Activated gamma-delta T cell (primary cell): ENCODE measurements at places on chromosomes 5 and 9.

- DNase-seq: no peak
These were observed 45.9 kb upstream of the GABRP start for GRCh38 chr5:170737591-170737990.

DNA sequence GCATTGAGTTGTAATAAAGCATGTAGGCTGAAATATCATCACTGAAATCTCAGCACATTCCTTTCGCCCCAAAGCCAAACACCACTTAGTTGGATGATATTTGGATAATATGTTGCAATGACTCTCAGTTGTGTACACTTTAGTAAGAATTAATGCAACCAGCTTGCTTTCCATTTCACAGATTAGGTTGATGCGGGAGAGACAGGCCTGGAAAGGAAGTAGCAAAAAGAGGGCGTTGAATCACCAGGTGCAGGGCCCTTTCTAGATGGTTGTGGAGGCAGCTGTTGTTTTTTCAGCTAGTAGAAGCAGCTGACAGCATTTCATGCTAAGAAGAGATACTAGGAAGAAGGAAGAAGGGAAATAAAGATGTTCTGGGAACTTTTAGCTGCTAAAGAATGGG is 30.9 kb downstream of the DMRT3 start:
- no peak for DNase-seq

DNA sequence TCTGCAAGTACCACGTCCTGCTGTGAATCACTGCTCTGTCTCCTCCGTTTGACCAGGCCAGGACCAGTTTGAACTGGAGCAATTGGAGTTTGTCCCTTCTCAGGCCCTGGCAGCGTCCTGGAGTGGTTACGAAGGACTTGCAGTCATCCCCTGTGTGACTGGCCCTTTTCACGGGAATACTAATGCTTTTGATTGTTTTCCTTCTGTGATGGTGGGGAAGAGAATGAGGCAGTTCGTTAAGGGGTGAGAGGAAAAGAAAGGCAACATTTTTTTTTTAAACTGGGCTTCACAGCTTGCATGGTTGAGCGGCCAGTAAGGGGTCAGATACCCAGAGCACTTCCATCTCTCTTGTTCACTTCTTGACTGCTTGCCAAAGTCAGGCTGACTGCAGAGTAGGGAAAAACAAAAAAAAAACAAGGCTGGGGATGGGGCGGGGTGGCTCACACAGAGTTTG is 153.5 kb upstream of the STK32A start:
- DNase-seq: no peak

DNA sequence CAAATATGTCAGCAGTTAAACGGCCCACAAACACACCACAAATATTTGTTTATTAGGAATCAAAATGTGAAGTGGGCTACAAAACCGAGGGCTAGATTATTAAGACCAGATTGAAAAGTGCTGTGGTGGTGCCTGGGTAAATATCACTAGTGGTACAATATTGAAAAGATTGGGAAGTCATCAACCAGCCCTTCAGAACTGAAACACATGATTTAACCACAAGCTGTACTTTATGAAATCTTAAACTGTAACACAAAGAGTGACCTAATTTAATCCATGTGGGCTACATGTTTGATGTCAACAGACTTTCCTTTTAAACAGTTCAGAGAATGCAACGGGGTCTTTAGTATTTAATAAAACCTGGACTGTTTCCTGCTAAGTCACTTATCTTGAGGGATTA is 182.3 kb downstream of the SPATA31D1 start:
- no peak for DNase-seq

- DNase-seq: no peak
These were observed 2.4 kb upstream of the TERT start for GRCh38 chr5:1297243-1297642.

DNA sequence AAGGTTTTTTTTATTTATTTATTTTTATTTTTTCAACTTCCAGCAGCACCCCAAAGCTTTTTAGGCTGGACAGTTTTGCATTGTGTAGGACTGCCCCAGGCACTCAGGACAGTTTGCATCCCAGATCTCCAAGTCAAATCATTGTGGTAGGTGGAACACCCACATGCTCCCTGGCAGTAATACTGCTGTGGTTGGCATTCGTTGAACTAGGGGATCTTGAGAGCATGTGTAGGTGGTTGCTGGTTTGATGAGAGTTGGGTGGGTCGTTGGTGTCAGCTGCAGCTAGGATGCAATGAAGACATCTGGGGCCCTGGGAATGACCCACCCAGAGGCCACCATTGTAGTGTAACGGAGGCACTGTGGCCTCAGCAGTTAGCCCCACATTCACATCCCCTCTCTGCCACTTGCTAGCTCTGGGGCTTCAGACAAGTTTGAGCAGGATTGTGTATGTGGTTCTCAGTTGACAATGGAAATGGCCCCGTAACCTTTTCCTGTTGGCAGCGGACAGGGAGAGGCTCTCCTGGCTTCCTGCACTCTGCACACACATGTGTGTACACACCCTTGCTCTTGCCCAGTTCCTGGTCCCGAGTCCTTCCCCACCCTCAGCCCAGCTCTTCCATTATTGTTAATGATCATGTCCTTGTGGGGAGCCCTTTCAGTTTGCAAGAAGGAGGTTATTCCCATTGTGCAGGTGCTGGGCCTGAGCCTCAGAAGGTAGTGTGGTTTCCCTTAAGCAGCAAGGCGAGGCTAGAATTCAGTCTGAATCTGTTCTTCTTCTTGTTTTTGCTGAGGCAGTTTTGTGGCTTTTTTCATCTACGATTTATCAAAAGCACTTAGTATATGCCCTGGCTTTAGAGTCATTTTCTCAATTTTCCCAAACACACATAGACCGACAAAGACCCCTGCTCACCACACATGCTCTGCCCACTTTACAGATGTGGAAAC is 46.5 kb downstream of the PPARGC1B start:
- no peak for DNase-seq

- no peak for DNase-seq
These were observed 210.1 kb downstream of the TRIM32 start for GRCh38 chr9:116897201-116897600.

- no peak for DNase-seq
These were observed 356.9 kb downstream of the SLIT3 start for GRCh38 chr5:168944004-168944403.

- no peak for DNase-seq
These were observed 433.8 kb upstream of the CDH9 start for GRCh38 chr5:27472000-27472763.

- no peak for DNase-seq
These were observed 24.2 kb downstream of the P4HA2 start for GRCh38 chr5:132203464-132203818.

GRCh38 chr5:28226407-28226806 is 1188.0 kb upstream of the CDH9 start:
- no peak for DNase-seq

- DNase-seq: no peak
These were observed 340.4 kb upstream of the RGMB start for GRCh38 chr5:98433022-98433421.

DNA sequence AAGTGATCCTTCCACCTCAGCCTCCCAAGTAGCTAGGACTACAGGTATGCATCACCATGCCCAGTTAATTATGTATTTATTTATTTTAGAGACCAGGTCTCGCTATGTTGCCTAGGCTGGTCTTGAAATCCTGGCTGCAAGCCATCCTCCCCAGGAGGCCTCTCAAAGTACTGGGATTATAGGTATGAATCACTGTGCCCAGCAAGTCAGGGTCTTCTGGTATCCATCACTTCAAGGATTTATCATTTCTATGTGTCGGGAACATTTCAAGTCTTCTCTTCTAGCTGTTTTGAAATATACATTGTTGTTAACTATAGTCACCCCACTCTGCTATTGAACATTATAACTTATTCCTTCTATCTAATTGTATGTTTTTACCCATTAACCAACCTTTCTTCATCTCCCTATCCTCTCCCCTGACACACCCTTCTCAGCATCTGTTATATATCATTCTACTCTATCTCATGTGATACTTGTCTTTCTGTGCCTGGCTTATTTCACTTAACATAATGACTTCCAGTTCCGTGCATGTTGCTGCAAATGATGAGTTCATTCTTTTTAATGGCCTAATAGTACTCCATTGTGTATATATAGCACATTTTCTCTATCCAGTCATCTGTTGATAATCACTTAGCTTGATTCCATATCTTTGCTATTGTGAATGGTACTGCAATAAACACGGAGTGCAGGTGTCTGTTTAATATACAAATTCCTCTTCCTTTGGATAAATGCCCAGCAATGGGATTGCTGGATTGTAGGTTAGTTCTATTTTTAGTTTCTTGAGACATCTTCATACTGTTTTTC is 26.4 kb downstream of the UTP15 start:
- no peak for DNase-seq

- DNase-seq: no peak
These were observed 246.9 kb upstream of the ZNF462 start for GRCh38 chr9:106616026-106616425.

DNA sequence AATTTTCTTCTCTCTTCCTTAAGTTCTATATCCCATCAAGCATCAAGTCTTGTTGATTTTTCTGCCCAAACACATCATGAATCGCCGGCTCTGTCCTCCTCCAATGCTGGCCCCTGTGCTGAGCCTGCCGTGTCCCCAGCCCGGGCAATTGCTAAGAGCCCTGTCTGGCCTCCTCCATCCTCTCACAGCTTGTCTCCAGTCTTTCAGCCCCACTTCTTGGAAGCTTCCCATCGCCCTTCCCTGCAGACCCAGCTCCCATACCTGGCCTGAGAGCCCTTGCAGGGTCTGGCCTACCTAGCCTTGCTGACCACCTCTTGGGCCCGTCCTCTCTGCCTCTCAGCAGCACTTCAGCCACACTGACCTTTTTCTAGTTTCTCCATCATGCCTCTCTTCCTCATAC is 61.9 kb downstream of the COL15A1 start:
- DNase-seq: no peak

- no peak for DNase-seq
These were observed 147.0 kb downstream of the CAVIN4 start for GRCh38 chr9:100724886-100725285.

GRCh38 chr5:65065001-65065511 is 296.3 kb downstream of the CWC27 start:
- no peak for DNase-seq

DNA sequence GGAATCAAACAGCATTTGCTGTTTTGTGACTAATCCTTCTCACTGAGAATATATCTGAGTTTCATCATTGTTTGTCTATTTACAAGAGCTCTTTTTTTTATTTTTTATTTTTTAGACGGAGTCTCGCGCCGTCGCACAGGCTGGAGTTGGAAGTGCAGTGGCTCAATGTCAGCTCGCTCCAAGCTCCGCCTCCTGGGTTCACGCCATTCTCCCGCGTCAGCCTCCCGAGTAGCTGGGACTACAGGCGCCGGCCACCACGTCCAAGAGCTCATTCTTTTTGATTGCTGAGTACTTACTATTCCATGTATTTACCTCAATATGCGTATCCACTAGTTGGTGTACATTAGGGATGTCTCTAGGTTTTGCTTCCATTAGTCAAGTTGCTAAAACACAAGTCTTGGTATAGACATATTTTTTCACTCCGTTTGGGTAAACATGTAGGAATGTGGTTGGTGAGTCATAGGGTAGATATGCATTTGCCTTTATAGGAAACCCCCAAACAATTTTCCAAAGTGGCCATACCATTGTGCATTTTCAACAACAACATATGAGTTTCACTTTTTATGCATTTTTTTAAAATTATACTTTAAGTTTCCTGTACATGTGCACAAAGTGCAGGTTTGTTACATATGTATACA is 1005.0 kb upstream of the CDH10 start:
- DNase-seq: no peak

GRCh38 chr9:129113645-129114304 is 2.6 kb downstream of the PTPA start:
- no peak for DNase-seq
